NCI-H1105 (cell line): ENCODE measurements at places on chromosomes 13 and 19.

DNA sequence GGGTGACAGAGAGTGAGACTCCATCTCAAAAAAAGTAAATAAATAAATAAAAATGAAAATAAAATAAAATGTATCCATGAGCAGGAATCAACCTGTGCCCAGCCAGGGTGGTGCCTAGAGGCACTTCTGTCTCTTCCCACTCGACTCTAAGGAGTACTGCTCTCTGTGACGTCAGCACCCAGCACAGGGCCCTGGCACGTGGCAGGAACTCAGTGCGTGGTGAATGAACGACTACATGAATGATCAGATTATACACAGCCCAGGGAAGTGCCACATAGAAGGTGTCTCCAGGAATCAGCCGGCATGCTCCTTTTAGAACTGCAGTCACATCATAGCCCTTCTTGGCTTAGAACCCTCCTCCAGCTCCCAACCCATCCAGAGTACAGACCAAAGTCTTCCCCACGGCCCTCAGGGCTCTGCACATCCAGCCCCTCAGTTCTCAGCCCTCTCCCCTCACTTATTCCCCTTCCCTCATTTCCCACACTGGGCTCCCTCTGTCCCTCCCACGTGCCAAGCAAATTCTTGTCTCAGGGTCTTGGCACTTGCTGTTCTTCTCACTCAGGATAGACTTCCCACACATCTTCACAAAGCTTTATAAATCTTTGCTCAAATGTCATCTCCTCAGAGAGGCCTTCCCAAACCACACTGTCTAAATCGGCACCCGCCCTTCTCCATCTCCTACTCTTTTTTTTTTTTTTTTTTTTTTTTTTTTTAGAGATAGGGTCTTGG is 4.2 kb downstream of the CLIP3 start:
- DNase-seq: no peak

- no peak for DNase-seq
Observed at GRCh38 chr13:96772426-96772825, 221.8 kb downstream of the OXGR1 start.

GRCh38 chr13:34086281-34086680 is 268.3 kb downstream of the RFC3 start:
- DNase-seq: no peak

DNA sequence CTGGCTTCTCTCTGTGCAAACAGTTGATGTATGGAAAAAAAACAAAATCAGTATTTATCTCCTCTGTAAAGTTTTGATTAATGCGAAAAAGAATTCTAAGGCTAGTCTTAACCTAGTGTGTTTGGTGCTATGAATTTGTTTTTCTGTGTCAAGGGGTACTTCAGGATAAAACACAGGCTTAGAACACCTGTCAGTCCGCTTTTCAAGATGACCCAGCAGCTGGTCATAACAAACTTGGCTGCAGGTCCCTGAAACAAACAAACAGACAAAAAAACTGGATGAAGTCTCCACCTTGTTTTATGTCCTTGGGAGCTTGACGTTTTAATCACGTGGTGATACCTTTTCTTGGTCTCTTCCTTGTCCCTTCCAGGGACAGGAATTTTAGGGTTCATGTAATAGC is 689.3 kb downstream of the UQCRFS1 start:
- peak; percentile 28 for DNase-seq
